Choroid plexus epithelial cell (primary cell): ENCODE measurements at places on chromosomes 13 and 19.

GRCh38 chr19:31591258-31591657 is 242.0 kb upstream of the TSHZ3 start:
- DNase-seq: no peak

- peak; percentile 64 for DNase-seq
Measured at GRCh38 chr19:9128171-9128570, 1.4 kb upstream of the OR7G3 start.

- DNase-seq: no peak
Measured at GRCh38 chr13:37001921-37002250, 1.3 kb downstream of the EXOSC8 start.

- no peak for DNase-seq
Measured at GRCh38 chr13:95437561-95437960, 115.0 kb upstream of the CLDN10 start.

DNA sequence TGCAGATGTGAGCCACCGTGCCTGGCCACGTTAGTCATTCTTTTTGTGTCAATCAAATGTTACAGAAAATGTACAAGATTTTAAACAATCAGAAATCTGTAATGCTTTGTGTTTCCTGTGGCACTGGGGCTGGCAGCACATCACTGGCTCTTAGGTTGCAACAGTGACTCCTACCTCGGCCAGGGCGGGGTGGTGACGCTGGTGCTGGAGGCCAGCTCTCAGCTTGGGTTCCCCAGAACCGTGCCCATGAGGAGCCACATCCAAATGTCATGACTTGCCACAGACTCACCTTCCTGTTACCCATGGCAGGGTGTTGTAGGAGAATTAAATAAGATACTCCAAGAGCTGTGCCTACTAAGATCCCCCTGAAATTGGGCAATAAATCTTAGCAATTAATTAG is 161.7 kb downstream of the TEX29 start:
- DNase-seq: no peak

GRCh38 chr13:32976056-32976805 is 40.0 kb upstream of the KL start:
- no peak for DNase-seq

GRCh38 chr13:93603043-93603442 is 376.4 kb downstream of the GPC6 start:
- DNase-seq: peak; percentile 80

GRCh38 chr19:2774953-2775555 is 8.0 kb downstream of the SGTA start:
- DNase-seq: no peak

GRCh38 chr19:313988-314815 is 23.0 kb upstream of the PLPP2 start:
- no peak for DNase-seq

GRCh38 chr13:107881362-107881761 is 334.0 kb downstream of the LIG4 start:
- DNase-seq: peak; percentile 57

DNA sequence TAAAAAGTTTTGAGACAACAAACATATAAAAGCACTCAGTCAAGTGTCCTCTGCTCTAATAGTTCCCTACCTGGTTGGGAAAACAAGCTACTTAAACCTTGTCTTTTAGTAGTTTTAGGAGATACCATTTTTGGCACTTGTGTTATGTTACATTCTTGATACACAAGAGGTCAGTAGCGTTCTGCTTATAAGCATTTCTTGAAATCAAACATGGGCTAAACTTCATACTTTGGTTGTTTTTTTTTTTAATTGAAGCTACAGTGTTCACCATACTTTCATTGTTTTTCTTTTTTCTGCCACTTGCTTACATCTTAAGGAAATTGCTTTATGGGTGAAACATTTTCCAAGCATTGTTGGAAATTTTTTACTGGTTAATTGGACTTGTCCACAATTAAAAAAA is 12.9 kb downstream of the NHLRC3 start:
- DNase-seq: peak; percentile 73

GRCh38 chr19:57210381-57210780 is 19.1 kb downstream of the ZNF264 start:
- DNase-seq: no peak

GRCh38 chr13:80214521-80214991 is 126.4 kb downstream of the SPRY2 start:
- peak; percentile 77 for DNase-seq

- DNase-seq: no peak
Measured at GRCh38 chr19:40805258-40805868, 6.4 kb downstream of the EGLN2 start.

GRCh38 chr19:30791088-30791487 is 418.9 kb downstream of the ZNF536 start:
- DNase-seq: no peak

GRCh38 chr19:4067396-4068046 is 822 bp upstream of the ZBTB7A start:
- no peak for DNase-seq

DNA sequence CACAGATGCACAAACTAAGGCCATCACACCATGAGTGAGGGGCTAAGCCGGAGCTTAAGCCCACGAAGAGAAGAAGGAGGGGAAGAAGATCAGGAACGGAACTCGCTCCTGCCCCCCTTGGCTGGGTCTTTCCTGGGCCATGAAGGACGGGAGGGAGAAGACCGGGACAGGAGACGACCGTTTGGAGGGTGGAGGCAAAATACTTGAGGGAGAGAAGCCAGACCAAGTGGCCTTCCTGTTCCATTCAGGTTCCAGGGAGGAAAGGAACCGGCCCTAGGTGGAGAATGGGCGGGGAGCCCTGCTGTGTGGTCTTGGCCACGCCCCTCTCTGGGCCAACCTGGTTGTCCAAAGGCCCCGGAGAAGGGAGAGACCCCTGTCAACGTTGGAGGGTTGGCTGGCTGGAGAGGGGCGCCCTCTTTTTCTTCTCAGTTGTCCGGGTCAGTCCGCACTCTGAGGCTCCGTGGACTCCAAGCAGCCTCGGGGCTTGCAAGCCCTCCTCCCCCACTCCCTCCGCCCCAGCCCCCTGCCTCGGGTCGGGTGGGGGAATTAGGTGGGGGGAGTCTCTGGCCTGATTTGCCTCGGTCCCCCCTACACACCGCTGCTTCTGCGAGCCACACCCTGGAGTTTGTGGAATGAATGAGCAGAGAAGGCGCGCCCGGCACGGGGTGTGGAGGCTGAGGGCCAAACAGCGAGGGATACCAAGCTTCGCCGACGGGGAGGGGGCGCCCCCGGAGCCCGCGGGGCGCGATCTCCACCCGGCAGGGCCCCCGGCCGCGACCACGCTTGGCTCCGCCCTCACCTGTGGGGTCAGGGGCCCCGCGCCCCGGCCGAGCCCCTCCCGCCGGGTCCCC is 757 bp downstream of the FBN3 start:
- no peak for DNase-seq

- no peak for DNase-seq
Measured at GRCh38 chr13:79011179-79011578, 352.2 kb upstream of the OBI1 start.

DNA sequence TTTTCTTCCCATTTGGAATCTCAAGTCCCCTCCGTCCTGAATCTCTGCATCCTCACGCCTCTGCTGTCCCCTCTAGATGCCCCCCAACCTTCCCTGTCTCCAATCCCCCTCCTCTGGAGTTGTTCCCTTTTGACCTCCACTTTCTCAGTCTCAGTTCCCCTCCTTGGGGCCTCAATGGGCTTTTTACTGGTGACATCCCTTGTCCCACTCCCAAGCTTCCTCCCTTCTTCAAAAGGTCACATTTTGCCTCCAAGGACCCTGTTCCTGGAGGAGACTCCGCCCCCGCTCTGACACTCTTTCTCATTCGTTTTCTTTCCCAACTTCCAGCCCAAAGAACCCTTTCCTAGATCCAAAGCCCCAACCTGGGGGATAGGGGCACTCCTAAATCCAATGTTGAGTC is 1.0 kb downstream of the AP2S1 start:
- no peak for DNase-seq
